Bronchial smooth muscle cell (primary cell): ENCODE measurements at places on chromosomes 16 and 17. TPM values are rescaled to one million over a fixed set of nuclear protein-coding genes. Genes with fewer than 3 reads are reported as not detected.

The MAP3K3 gene
- 18.3 and 38.5 TPM in 2 replicates for total RNA-seq

The HAS3 gene
- total RNA-seq = 0.32 and 0.69 TPM in 2 replicates

The TEKT3 gene
- total RNA-seq = 0.09 TPM in 1 of 2 replicates, not detected in the other

The MIS12 gene
- total RNA-seq = 5.8 and 9.1 TPM in 2 replicates

The FOXC2 gene
- total RNA-seq = 0.17 and 0.32 TPM in 2 replicates

The ST6GALNAC2 gene
- 1.0 and 1.4 TPM in 2 replicates for total RNA-seq
